T-helper 2 cell (primary cell): ENCODE measurements at places on chromosomes 2 and 18.

DNA sequence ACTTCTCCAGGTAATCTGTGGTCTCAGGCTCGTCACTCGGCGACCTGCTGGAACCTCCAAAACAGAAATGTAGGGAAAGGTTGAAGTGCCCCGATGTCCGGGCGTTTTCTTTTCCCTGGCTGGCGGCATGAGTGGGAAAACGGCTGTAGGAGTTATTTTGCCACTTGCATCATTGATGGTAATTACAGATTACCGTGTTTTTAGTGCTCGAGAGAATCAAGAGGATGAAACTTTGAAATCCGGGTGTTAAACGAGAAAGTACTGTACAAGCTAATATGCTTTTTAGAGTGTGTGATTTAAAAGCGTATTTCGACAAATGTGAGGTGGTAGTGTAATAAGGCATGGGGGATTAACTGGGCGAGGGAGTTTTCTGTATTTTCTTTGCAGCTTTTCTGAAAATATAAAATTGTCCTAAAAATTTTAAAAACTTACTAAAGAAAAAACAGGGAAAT, 819 bp downstream of the GRHL1 start:
- DNase-seq, result no peak

DNA sequence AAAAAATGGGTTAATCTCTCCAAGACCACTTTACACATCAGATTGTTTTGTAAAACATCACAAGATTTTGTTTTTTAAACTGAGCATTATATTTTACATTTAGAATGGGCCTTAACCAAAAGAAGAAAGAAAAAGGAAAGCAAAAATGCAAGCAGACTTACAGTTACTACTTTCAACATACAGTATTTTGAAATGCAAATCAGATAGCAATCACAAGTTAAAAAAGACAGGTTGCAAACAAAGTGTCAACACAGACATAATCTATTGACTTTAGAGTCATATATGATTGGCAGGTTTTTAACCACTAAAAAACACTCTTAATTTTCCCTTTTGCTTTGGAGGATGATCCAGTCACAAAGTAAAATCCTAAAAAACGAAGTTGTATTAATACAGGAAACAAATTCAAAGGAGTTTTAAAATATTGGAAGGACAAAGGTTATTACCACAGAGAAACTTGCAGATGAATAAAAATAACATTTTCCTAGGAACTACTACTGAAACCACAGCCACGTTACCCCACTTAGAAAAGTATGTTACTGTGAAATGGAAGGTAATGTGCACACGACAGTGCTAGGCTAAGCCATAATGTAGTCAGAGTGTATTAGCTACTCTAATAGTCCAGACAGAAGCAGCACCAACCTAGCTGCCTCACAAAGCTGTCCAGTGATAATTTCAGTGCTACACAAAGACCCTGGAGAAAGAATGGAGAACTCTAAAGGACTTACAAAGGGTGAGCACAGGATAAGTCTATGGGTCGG, 22.9 kb downstream of the DARS1 start:
- no peak for DNase-seq

DNA sequence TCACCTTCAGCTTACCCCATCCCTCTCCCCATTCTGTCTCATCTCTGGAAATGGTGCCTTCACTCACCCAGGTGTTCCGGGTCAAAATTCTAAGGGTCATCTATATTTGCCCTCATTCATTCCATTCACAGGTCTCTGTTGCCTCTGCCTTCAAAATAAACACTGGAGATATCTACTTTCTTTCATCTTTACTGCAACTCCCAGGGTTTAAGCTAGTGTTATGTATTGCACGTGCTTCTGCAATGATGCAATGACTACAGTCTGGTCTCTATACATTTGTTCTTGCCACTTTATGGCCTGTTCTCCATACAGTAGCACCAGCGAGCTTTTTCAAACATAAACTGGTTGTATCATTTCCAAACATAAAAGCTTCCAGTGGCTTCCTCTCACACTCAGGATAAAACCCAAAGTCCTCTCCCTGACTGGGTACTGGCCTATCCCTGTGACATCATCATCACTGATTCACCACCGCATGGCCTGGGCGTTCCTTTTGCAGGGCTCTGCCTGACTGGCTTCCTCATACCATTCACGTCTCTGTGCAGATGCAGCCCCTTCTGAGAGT, 14.3 kb downstream of the DSG2 start:
- DNase-seq, result no peak

GRCh38 chr18:76498064-76498463, 3.0 kb upstream of the ZNF516 start:
- no peak for DNase-seq
